ENCODE measurements at places on chromosomes 1 and 21.

- DNase-seq: no peak
Measured at GRCh38 chr1:76951153-76951552, 83.9 kb downstream of the ST6GALNAC5 start.

DNA sequence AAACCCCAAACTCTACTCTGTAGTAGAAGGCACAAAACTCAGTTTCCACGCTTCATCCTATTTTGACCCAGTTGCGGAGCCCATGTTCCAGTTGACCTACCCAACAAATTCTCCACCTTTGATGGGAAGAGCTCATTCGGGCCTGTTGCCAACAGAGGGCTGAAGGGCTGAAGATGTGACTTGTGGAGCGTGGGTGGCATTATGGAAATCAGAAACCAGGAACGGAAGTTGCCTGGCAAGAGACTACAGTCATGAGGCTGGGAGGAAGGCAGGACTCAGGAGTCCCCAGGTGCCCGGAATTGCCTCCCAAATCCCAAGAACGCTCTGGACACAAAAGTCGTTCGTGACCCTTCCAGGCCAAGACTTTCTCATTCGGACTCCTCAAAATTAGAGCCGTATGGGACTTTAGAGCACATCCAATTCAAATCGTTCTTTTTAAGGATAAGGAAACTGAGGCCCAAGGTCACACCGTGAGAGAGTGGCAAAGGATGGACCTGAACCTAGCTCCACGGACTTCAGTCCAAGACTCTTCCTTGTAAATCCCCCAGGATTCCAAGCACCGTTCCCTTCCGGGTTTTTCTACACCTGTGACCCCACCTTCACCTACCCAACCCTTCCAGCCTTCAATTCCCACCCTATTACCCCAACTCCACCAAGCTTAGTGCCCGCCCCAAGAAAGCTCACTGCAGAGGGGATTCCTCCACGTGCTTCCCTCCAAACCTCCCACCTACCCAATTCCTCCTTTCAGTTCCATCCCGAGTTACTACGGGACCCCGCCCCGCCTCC is 739 bp downstream of the SMG5 start:
- no peak for DNase-seq

DNA sequence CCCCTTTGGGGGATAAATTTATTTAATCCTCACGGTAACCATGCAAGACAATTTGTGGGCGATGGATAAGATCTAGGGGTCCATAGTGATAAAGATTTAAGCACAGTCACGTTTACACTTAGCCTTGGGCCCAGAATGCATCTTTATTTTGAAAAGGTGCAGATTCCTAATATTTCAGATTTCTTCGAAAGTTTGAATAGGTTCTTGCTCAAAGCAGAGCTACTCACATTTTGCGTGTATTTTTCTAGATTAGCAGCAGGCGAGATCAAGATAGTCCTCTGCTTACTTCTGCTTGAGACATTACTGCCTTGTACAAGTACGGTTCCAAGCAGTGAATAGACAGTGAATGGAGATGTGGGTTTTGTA is 647 bp downstream of the TSEN15 start:
- DNase-seq: no peak

DNA sequence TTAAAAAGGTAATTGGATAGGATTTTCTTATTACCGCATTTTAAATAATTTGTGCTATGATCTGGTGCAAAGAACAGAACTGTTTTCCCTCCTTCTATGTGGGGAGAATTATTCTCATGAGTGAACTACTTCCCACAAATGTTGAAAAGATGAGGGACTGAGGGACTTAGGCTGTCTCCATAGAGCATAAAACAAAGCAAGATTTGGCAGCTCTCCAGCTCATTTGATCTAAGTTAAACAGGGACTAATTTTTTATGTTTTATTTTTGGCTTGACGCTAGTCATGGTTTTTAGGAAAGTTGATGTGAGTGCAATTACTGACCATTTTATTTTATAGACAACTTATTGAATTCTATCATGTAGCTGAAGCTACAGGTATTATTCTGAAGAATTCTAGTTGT is 362.3 kb downstream of the HLX start:
- no peak for DNase-seq

DNA sequence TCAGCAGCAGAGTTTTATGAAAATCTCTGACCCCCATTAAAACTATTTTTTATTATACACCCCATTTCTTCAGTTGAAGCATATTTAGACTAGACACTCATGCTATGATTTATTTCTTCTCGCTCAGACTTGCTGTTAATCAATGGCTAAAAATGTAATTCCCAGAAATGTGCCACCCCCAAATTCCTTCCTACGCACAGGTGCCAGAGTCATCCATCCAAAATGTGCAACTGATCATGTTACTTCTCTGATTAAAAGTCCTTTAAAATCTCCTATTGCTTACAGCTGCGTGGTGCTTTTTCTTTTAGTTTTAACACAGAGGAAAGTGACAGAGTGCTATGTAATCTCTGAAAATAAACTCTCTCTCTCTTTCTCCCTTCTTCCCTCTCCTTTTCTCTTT is 954.4 kb downstream of the NCAM2 start:
- DNase-seq: no peak

- no peak for DNase-seq
Measured at GRCh38 chr1:83800066-83800465, 198.9 kb downstream of the TTLL7 start.

DNA sequence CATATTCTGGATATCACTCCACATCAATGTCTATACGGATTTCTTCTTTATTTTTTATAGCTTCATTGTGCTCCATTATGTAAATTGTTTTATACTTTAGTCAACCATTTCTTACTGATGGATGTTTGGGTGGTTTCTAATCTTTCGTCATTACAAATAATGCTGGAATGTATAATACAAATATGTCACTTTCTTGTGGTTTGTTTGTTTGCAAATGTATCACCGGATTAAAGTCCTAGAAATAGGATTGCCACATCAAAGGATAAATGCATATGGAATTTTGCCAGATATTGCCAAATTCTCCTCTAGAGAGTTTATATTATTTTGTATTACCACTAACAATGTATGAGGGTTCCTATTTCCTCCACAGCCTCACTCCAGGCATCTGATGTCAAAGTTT is 48.7 kb upstream of the PRDM2 start:
- DNase-seq: no peak
